ENCODE measurements at places on chromosomes 7 and 10. TPM values are rescaled to one million over a fixed set of nuclear protein-coding genes. Genes with fewer than 3 reads are reported as not detected.

The ANKRD61 gene
- 0.42 TPM for total RNA-seq

- no peak for DNase-seq
Observed at GRCh38 chr10:117532451-117533107, 10.0 kb upstream of the EMX2 start.

DNA sequence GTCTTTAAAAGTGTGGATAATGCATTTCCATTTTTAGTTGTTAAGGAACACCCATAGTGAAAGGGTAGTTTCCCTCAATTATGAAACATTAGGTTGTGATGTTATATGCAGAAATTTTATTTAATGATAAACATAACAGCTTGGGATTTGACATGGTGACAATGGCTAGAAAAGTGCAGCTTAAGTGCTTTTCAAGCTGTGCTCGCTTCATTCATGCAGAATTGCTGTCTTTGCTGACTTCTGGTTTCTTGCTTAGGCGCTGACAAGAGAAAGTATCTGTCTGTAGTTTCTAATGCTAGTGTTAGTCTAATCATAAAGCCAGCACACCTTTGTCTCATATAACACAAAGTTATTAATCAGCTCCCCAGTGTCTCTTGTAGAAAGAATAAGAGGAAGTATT, 170.0 kb downstream of the ARL5B start:
- no peak for DNase-seq

DNA sequence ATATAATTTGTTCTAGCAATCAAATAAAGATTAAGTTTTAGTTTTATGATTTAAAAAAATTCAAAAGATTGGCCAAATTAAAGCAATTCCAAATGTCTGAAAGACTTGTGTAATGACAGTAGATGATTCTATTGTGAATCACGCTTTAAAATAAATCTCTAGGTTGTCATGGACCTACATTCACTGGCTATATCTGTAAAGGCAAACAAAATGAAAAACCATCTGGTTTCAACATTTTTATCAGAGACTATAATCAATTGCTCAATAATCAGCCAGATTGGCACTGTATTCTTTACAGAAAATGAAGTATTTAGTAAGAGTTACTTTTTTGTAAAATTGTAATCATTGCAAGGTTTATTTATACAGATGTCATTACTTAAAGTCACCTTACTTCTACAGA, 60.7 kb downstream of the DGKB start:
- no peak for DNase-seq

The FBXO24 gene
- 0.59 TPM for total RNA-seq

All from H1 (cell line).